Activated gamma-delta T cell treated with anti-CD3 and anti-CD28 coated beads, Interleukin-2, amount 50 U/mL, for 16 hours (primary cell): ENCODE measurements at places on chromosomes 11 and 22.

GRCh38 chr11:125925247-125925740 lies 20.6 kb upstream of the VSIG10L2 start:
- no peak for DNase-seq

GRCh38 chr11:11915625-11916024 lies 73.9 kb downstream of the USP47 start:
- DNase-seq: no peak

- no peak for DNase-seq
Observed at GRCh38 chr11:65663639-65664200, 1.0 kb upstream of the RELA start.

- DNase-seq: no peak
Observed at GRCh38 chr11:22084056-22084455, 108.8 kb upstream of the ANO5 start.
